ENCODE measurements at places on chromosomes 16 and 17.

DNA sequence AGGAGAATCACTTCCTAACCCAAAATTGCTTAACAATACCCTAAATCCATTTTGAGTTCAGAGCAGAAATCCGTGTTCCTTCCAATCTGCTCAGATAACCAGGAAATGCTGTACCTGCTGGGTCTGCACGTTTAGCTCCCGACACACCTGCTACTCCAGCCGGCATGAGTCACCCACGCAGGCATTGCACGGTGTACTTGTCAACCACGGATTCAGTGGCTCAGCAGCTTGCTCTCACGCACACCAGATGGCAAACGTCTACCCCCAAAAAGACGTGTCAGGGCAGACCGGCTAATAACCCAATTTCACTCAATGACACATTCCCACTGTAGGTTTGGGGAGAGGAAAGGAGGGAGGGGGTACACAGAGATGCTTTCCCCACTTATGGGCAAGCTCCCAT, 468.1 kb downstream of the SOX9 start:
- no peak for DNase-seq

- DNase-seq: no peak
Observed at GRCh38 chr16:83830769-83831455, 23.1 kb downstream of the HSBP1 start.

DNA sequence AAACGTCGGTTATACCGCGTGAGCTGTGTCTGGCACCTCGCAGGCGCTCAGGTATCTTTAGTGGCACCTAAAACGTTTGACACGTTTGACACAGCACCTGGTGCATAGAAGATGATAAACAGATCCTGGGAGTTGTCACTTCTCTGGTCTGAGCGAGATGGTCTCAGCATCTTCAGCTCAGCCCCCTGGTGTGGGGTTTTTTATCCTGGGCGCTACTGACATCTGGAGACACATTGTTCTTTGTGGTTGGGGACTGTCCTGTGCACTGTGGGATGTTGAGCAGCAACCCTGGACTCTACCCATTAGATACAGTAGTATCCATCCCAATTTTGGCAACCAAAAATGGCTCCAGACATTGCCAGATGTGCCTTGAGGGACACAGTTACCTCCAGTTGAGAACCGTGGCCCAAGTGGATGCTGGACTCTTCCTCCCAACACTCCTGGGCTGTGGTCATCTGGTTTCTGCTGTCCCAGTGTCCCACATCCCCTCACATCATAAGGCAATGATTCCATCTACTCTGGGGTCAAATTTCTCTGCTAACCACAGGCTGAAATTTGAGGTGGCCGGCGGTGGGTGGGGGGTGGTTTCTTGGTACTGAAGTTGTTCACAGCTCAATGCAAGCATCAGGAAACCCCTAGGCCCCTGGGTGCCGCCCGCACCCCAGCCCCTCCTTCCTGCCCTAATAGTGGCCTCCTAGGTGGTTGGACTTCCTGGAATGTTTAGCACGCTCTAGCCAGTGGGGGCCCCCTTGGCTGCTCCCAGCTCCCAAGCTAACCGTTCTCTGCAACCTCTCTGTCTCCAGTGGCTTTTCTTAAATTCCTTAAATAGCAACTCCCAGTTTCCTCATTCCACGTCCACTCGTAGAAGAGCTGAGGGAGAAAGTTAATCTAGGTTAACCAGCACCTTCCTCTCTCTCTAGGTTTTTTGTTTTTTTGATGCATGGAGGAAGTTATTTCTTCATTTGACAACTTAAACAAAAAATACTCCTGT, 124.8 kb downstream of the ABCC1 start:
- DNase-seq: no peak

GRCh38 chr16:79482011-79482410, 118.5 kb downstream of the MAF start:
- DNase-seq: no peak

DNA sequence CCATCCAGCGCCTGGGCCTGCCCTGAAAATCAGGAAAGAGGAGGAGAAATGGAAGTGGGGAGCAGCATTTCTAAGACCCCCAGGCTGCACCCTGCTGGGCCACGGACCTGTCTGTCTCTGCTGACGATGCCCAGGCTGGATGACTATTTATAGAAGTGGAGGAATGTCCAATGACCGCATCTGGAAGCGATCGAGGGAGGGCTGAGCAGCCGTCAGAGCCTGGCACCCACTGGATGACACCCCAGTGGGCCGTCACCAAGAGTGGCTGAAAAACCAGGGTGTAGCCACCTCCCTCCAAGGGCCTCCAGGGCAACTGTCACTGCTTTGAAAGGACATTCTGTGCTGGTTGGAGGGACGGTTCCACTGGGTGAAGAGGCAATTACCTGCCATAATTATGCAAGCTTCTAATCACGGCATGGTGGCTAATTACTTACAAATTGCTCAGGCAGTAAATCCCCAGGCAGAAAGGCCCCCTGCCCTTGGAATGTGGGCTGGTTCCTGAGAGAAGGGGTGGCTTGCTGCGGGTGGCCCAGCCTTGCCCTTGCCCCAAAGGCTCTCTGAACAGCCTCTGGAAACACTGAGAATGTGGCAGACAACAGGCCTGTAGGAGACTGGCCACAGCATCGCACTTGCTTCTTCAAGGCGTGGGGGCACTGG, 332.1 kb downstream of the C16orf95 start:
- DNase-seq: no peak

DNA sequence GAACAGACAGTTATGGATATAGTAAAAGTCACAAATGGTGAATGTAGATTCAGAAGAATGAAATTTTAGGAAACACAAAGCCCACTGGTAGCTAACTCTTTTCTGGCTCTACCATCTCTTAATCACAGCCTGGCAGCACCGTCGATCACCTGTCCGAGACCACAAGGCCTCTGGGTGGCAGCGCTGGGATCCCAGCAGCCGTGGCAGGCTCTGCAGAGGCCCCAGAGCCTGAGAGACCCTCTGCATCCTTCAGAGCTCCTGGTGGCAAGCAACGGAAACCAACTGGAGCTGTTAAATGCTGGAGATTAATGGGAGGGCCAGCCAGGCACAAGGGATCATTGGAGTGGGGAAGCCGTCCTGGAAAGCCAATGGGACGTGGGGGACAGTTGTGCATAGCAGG, 26.3 kb downstream of the LAT start:
- DNase-seq: no peak

DNA sequence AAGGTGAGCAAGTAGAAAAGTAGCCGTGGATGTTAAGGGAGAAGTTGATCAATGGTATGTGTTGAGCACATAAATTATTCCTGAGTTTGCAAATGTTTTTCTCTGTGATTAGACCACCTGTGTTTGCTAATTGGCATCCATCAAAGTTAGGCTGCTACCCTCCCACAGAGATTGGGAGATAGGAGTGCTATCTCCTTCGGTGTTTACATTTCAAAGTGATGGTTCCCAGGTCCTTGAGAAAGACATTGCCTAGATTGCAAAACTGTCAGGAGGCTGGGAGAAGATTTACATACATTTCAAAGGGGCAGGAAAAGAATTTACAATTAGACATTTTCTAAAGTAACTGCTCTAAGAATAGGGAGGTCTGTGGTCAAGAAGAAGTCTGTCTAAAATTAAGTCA, 54.3 kb upstream of the CNTNAP4 start:
- DNase-seq: no peak

DNA sequence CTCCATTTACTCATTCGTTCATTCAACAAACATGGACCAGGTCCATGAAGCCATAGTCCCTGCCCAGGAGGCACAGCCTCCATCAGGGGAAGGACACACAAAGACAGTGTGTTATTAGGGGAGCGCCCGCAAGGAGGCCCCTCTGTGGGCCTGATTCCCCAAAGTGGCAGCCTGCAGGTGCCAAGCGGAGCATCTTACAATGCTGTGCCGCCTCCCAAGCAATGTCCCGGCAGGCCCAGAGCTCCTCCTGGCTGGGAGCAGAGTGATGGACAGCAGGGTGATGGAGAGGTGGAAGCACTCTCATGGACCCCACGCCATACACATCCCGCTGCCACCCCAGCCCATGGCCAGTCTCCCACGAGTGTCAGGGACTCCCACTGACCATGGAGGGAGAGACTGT, 25.8 kb downstream of the TRPV1 start:
- no peak for DNase-seq

DNA sequence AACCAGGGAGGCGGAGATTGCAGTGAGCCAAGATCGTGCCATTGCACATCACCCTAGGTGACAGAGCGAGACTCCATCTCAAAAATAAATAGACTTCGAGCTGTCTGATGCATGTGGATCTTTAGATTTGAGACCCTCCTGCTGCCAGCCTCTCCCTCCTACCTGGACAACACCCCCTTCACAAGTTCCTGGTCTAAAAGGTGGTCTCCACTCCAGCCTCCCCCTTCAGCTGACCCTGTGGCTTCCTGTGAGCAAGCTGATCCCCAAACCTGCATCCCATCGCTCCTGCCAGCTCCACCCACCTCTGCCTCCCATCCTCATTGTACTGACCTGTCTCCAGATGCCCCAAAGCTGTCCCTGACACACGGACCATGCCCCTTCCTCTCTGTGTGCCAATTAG, 27.1 kb upstream of the FAAP100 start:
- no peak for DNase-seq

DNA sequence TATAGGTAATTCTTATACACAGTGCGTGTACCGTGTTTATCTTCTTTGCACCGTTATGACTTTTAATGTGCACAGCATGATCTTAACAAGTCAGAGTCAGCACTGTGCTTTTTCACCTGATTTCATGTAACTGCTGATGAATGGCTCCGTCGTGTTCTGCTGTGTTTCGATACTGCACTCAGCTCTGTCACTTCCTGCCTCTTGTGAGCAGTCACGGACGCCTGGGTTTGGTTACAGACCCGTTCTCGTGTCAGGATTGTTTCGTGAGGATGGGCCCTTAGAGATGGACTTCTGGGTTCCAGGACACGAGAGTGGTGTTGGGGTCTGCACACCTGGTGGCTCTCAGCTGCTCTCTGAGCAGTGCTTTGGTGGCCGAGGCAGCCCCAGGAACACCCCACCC, 24.6 kb downstream of the TBCD start:
- DNase-seq: no peak

- no peak for DNase-seq
Observed at GRCh38 chr17:47654991-47655390, 5.3 kb downstream of the KPNB1 start.

- DNase-seq: peak; percentile 68
Observed at GRCh38 chr17:40547079-40547784, 18.0 kb downstream of the CCR7 start.

DNA sequence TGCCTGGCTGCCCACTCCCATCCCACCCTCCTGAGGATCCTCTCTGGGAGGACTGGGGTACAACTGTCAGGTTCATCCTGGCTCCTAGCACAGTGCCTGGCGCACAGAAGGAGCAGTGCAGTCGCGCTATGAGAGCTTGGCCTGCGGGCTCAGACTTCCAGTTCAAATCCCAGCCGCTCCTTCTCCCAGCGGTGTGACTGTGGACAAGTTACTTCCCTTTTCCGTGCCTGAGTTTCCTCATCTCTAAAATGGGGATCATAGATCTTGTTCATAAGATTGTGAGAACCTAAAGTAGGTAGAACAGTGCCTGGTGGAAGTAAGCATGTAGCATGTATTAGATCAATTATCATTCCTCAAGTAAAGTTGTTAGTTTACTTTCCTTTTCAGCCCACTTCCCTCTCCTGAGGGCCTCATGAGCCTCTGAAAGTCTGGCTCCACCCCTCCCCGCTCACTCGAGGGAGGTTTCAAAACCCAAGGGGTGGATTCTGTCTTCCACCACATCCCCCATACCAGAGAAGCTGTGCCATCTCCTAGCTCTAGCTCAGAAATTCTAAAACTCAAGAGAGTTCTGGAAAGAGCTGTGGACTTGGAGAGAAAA, 19.9 kb upstream of the COL1A1 start:
- no peak for DNase-seq

- DNase-seq: no peak
Observed at GRCh38 chr17:76872221-76872873, 4.1 kb downstream of the MGAT5B start.

- no peak for DNase-seq
Observed at GRCh38 chr17:60354223-60354622, 37.7 kb downstream of the USP32 start.

DNA sequence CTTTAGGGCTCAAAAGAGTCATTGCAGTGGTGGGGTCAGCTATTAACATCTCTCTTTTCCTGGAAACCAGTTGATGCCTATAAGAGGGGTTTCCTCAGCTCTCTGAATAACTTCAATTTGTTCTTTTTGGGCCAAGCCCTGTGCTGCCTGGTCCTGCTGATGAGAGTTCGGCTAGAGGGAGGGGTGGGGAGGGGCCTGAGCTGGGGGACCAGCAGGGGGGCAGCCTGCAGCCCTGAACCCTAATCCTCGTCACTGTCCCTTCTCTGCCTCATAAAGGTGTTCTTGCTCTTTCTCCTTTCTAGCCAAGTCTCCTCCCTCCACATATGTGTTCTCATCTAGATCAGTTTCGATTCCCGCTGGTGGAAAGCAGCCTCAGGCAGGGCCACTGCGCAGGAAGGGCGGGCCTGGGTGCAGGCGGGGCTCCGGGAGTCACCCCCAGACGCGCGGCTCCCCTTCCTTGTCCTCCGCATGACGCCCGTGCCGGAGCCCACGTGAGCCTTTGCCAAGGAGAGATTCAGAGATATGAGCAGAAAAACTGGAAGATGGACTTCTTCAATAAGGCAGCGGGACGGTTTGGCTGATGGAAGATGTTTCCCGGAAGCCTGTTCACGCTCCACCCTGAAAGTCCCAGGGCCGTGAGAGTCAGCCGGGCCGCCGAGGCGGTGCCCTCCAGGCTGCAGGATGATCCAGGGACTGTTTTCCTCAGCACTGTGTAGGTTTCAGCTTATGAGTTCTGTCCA, 15.0 kb upstream of the RHOT1 start:
- DNase-seq: peak; percentile 82

DNA sequence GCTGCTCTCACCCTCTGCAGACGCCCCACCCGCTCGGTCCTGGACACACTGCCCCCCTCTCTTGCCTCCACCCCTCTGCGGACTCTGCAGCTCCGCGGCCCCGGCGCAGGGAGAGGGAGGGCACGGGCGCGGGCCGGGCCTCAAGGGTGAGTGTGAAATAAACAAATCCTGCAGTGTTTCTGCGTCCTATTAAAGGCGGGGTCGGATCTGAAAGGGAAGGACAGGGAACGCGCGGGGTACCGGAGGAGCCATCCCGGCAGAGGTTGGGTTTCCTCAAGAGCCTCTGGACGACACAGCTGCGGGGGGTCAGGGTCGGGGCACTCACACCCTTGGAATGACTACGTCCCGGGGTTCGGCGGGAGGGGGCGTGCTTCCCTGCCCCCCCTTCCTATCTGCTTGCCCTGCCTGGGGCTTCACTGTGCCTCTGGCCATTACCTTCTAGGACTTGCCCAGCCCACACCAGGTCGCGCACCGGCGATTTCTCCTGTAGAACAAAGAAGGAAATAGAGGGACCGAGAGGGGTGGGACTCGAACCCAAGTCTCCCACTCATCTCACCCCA, 466 bp upstream of the HSF4 start:
- no peak for DNase-seq

Measured in CD4-positive, alpha-beta T cell treated with Interleukin-1 beta for 1 hour (primary cell).